Omental fat pad (tissue), 4 donors: ENCODE measurements at places on chromosomes 4 and X.

DNA sequence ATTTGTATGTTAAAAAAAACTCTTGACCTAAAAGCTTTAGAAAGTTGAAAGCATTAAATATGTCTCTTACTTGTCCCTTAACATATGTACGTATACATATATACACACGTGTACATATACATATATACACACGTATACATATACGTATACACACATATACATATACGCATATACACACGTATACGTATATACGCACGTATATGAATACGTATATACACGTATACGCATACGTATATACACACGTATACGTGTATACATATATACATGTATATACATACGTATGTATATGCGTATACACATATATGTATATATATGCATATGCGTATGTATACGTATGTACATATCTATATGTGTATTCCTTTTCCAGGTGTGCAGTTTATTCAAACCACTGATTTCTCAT is 3.8 kb downstream of the KDM6A start:
- DNase-seq: no peak

GRCh38 chr4:142083264-142083663 is 446.9 kb downstream of the IL15 start:
- no peak for DNase-seq

GRCh38 chr4:123553279-123553678 is 156.7 kb downstream of the SPRY1 start:
- DNase-seq: no peak

- DNase-seq: no peak
Observed at GRCh38 chr4:67915400-67915966, 31.7 kb upstream of the TMPRSS11D start.

GRCh38 chr4:112318239-112319142 is 21.3 kb downstream of the ALPK1 start:
- DNase-seq: no peak

- no peak for DNase-seq
Observed at GRCh38 chr4:6873291-6873690, 36.3 kb upstream of the TBC1D14 start.

DNA sequence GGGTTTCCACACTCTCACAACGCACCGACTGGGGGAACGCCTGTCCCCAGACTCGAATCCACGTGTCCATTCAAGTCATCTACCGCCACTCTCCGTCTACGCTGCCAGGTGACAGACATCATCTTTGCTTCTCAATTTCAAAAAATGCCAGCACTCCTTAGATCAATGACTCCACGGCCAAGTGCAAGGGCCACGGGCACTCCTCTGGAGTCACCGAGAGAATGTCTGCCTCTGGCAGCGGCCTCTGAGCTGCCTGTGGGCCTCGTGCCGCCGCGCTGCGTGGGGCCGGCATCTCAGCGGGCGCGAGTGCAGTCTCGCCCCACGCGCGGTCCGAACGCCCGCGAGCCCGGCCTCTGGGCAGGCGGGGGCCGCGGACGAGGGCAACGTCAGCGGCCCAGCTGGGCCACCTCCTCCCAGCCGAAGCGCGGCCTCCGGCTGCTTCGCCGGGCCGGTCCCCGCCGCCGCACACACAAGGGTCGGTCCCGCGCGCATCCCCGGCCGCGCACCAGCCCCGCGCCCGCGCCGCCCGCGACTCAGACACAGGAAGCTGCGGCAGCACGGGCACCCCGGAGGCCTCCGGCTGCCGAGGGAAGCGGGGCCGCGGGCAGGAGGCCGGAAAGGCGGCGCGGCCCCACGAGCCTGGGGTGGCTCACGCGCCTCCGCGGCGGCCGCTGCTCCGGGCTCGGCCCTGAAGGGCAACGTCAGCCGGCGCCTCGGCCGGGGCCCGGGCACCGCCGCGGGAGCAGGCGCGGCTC is 450 bp downstream of the ACSL1 start:
- no peak for DNase-seq

GRCh38 chr4:126740687-126741086 is 892.1 kb upstream of the INTU start:
- DNase-seq: no peak

- no peak for DNase-seq
Observed at GRCh38 chrX:88244066-88244465, 503.0 kb upstream of the CPXCR1 start.

- DNase-seq: no peak
Observed at GRCh38 chr4:95540227-95540626, 8.5 kb downstream of the UNC5C start.

DNA sequence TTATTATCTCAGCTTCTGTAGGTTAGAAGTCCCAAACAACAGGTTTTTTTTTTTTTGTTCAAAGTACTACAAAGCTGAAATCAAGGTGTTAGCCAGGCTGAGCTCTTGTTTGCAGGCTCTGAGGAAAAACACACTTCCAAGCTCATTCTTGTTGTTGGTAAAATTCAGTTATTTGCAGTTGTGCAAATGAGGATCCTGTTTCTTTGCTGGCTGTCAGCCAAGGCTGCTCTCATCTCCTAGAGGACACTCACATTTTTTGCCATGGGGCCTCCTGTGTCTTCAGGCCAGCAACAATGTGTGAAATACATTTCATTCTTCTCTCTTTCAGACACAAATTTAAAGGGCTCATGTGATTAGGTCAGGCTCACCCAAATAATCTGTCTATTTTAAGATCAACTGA is 60.3 kb upstream of the HSD17B10 start:
- DNase-seq: no peak

DNA sequence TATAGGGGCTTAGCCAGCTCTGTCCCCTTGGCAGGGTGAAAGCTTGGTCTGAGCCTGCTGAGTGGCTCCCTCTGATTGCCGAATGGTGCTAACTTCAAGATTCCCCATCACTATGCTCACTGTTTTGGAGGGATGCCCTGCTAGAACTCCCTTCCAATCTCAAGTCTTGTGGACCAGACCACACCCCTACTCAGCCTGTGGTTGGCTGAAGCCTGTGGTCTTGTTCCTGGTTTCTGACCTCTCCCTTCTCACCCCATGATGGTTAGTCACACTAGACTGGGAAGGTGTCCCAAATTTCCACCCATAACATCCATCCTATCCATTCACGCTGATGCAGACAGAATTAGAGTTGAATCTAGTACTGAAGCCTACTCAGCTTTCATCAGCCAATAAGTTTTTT is 184.7 kb upstream of the NDP start:
- no peak for DNase-seq
